Fibroblast of skin of right biceps (primary cell): ENCODE measurements at places on chromosomes 6 and 20.

DNA sequence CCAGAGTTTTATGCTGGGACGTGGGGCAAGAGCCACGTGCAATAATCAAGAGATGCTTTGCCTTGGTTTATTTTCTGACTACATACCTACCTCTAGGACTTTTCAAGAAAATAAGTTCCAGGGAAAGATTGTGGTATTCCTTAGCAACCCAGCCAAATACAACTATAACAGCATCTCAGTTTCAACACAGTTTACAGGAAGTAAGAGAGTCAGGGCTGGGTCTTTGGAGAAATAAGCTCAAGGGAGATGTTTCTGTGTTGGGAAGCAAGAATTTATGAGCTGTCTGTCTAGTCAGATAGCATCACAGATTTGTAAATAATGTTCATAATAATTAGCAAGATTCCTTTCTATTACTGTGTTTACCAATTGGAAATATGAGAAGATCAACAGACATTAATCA is 35.1 kb downstream of the MAP3K5 start:
- DNase-seq: peak; percentile 18

DNA sequence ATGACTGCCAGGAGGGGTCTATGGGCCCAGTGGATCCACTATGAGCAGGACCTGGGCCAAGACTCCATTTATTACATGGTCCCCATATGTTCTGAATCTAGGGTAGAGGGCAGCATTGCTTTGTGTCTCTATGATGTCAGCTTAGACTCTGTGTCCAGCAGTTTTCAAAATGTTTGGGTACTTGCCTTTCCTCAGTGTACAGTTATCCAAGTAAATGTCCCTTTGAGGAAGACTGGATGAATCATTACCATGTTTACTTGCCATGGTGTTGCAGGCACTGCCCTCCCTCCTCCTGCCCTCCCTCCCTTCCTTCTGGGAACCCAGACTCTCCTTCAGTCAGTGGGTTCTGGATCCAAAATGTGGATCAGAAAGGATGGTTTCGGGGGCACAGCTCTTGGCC is 108.6 kb downstream of the NRN1 start:
- no peak for DNase-seq

- DNase-seq: no peak
Measured at GRCh38 chr6:157808405-157808950, 14.6 kb upstream of the SNX9 start.

DNA sequence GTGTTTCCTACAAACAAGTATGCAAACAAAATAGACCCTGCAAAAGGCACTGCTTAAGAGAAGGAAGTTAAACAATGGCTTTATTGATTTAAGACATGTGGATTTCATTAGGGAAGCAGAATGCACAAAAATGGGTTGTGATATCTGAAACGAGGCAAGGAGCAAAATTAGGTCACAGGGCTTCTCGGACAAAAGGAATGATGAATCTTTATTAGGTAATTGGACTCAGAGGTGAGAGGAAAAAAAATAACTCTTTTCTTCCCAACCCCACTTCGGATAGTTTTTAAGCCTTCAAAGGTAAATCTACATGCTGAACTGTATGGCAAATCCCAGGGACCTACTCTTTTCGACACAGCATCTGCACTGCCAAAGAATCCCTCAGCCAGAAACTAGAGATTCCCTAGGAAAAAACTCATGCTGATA is 183.0 kb upstream of the TAB2 start:
- peak; percentile 30 for DNase-seq

DNA sequence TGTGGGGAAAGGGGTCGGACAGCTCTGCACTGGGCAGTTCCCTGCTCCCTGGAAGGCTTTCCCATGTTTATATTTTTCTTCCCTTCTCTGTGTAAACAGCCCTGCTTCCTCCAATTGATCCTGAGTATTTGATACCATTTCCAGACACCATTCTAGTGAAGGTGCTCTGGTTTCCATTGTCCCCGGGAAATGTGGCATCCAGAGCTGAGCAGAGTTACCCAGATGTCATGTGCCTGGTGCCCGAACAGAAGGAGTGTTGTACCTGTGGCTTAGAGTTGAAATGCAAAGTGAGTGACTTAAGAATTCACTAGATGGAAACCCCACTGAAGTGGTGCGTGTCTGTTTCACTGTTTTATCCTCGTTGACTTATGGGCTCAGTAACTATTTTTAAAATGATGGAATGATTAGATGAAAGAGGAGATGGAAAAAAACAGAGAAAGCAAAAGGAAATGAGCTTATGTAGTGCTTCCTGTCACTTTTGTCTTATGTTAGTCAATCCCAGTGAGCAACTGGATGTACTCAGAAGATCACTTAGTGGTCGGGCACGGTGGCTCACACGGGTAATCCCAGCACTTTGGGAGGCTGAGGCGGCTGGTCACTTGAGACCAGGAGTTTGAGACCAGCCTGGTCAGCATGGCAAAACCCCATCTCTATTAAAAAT is 83.8 kb downstream of the SASH1 start:
- DNase-seq: no peak

GRCh38 chr6:47853766-47854165 is 71.9 kb downstream of the OPN5 start:
- DNase-seq: no peak

GRCh38 chr6:168292826-168293225 is 26.8 kb downstream of the DACT2 start:
- DNase-seq: no peak

- DNase-seq: no peak
Measured at GRCh38 chr6:140446241-140446640, 1071.8 kb upstream of the CITED2 start.

- DNase-seq: no peak
Measured at GRCh38 chr6:47381036-47381435, 71.3 kb upstream of the TNFRSF21 start.
